NCI-H2081 (cell line): ENCODE measurements at places on chromosomes 7 and 10.

DNA sequence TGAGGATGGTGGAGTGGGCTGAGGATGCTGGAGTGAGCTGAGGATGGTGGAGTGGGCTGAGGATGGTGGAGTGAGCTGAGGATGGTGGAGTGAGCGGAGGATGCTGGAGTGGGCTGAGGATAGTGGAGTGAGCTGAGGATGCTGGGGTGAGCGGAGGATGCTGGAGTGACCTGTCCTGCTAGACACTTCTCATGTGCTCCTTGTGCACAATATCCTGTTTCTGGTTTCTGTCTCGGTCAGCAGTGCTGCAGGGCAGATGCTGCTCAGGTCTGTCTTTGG lies 29.2 kb downstream of the ANXA8 start:
- DNase-seq = no peak

- DNase-seq = peak; percentile 54
These were observed 110.8 kb upstream of the PTN start for GRCh38 chr7:137454246-137454724.

DNA sequence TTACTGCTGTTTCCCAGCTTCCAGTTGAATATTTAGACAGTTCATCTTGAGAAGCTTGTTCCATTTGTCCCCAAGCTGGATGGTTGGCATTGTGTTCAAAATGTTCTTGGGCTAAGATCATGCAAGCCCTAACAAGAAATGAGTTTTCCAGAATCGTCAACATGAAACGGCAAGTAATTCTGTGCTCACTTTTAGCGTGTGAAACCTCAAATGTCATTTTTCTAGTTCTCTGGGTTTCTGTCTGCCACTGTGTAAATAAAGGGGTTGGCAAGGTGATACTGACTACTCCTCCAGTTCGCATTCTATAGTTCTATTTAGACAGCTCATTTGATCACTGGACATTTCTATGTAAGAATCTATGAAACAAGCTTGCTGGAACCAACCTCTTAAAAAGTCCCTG lies 194.0 kb downstream of the AHR start:
- DNase-seq = no peak

DNA sequence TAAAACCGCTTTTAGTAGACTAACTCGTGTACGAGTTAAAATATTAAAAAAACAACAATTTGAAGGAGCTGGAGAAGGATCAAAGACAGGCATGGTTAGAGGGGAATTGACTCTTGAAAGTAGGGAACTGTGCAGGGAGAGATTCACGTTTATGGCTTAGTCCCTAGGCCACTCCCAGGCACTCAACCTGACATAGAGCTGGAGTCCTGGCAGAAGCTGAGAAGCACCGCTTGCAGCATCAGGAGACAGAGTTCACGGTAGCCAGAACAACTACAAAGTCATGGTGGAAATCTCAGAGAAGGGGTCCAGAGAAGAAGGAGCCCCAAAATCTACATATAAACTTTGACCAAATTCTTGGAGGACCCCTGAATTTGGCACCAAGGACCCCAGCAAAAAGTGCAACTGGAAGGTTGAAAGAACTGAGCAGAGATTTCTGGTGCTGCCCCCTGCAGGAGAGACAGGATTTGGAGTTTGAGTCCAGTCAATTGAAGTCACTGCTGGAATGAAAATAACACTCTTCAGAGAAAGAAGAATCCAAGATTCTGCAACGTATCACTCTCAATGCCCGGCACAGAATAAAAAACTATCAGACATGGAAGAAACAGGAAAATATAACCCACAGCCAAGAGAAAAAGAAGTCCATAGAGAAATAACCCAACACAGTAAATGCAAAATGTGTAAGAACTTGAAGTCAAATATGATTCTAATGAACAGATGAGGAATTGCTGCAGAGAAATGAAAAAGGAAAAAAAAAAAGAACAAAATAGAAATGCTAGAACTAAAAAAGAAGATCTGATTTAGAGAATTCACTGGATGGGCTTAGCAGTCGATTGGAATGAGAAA lies 493.3 kb upstream of the PODXL start:
- peak; percentile 24 for DNase-seq

- peak; percentile 31 for DNase-seq
These were observed 65.9 kb upstream of the CC2D2B start for GRCh38 chr10:95841661-95842498.

DNA sequence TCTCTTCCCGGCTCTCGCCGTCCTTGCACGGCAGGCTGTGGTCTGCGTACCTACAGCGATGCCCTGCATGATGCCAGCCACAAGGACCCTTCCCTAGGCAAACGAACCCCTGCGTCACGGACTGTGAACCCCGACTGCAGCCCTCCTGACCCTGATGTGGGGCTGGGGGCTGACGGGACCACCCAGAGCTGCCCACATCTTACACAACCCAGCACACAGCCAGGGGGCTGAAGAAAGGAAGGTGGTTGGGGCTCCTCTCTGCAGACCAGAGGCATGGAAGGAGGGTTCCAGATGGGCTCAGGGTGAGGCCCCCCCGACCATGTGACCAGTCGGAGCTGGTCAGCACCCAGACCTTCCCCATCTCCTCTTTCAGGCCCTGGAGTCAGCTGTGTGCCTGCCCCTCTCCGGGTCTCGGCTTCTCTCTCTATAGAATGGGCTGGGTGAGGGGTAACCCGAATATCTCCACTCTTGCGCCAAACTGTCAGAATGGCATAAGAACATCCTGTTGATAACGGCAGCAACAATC lies 41.4 kb downstream of the EBF3 start:
- DNase-seq = no peak

GRCh38 chr10:58473976-58474375 lies 38.7 kb upstream of the BICC1 start:
- DNase-seq = no peak

DNA sequence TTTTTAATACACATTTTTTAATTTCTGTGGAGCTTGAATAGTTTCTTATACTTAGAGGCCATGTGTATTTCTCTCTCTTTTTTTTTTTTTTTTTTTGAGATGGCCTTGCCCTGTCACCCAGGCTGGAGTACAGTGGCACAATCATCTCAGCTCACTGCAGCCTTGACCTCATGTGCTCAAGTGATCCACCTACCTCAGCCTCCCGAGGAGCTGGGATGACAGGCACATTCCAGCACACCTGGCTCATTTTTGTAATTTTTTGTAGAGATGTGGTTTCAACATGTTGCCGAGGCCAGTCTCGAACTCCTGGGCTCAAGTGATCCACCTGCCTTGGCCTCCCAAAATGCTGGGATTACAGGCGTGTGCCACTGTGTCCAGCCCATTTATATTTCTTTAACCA lies 64.3 kb downstream of the CDK13 start:
- no peak for DNase-seq

GRCh38 chr10:114389426-114389825 lies 14.9 kb downstream of the AFAP1L2 start:
- DNase-seq = no peak

DNA sequence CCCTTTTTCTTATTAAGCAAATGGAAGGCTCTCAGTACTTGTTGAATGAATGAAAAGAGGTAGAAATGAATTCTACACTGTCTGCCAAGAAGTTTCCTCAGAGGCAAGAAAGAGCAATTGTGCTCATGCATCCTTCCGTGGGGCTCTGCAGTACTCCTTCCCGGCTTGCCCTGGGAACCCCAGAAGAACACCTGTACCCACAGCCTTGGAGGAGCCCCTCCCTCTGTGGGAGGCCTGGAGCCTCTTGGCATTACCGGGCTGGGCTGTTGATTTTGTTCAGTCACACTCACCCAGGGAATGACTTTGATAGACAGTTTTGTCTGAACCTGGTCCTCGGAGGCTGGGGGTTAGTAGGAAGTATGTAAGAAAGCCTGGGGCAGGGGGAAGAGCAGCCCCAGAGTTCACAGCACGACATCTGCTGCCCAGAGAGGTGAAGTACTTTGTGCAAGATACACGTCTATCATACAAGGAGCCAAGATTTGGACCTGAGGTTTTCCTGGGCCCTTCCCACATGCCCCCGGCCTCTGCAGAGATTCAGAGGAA lies 134.8 kb upstream of the GDF10 start:
- no peak for DNase-seq

- no peak for DNase-seq
These were observed 99.4 kb downstream of the PARD3 start for GRCh38 chr10:34715511-34716187.

DNA sequence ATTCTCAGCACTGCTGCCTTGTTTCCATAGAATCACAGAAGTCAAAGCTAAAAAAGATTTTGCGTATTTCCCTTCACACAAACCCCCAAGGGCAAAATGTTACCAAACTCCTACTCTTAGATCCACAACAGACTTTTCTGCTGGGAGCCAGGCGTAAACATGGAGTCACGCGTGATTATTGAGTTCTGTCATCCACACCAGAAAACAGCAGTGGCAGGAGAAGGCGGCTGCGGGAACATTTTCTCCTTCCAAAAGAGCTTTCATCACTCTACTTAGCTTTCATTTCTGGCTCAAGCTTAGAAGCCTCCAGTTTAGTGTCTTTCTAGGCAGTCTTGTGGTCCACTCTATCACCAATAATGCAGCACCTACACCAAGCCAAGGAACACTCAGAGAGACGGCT lies 712.9 kb upstream of the NRP1 start:
- DNase-seq = no peak

DNA sequence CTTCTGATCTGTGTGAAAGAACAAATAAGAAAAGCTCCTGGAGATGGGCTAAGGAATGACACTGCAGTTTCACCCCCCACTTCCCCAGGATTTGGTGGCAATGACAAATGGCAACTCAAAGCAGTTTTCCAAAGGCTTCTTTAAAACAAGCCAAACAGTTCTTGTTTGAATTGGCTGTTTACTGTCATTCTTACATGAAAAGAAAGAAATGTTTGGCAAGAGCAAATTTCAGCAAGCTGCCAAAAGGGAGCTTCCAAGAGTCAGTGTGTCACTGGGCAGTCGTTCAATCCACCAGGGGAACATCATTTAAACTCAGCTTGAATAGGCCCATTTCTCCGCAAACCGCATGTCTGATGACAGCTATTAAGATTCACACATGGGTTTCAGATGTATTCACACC lies 119.0 kb upstream of the RHOBTB1 start:
- DNase-seq = no peak

DNA sequence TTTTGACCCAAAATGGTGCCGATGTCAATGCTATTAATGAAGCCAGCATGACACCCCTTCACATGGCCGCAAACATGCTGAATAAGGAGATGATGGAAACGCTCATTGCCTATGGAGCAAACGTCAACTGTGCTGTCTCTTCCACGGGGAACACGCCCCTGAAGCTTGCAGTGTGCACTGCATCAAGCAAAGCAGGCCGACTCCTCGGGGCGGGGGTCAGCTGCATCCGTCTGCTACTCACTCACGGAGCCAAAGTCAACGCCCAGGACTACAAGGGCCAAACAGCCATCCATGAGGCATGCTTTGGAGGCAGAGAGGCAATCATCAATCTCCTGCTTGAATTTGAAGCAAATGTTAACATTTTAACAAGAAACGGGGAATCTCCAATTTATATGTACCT lies 4.5 kb downstream of the ANKRD61 start:
- DNase-seq = no peak

DNA sequence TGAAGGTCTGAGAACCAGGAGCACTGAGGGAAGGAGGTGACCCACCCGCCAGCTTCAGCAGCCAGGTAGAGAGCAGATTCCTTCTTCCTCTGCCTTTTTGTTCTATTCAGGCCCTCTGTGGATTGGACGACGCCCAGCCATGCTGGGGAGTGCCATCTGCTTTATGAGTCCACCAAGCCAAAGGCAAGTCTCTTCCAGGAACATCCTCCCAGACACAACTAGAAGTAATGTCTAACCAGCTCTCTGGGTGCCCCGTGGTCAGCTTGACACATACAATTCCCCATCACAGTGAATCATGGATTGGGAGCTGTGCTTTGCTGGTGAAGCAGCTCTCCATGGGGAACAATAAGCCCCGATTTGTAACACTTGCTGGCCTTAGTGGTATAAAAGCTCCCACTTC lies 125.2 kb downstream of the CCDC3 start:
- no peak for DNase-seq

GRCh38 chr7:108201766-108202165 lies 71.6 kb upstream of the LAMB4 start:
- DNase-seq = peak; percentile 23

GRCh38 chr7:45384499-45384898 lies 189.7 kb upstream of the ADCY1 start:
- no peak for DNase-seq

DNA sequence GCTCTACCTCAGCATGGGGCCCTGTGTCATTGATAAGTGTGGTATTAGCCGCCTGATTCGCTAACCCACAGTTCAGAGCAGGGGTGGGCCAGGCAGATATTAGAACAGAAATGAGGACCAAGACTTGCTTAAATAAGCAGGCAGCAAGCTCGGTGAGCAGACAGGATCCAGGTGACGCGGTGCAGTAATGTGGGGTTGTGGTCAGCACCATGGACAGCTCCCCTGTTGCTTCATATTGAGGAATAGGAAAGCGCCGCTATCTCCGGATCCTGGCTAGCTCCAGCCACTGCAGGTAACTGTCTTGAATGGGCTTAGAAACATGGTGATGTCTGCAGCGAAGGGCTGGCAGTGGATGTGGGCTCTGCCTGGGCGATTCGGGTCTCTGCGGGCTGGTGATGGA lies 51.3 kb upstream of the GPR26 start:
- no peak for DNase-seq

GRCh38 chr10:118238573-118239235 lies 103.4 kb downstream of the FAM204A start:
- DNase-seq = no peak
